Skin of body (tissue), 3 donors: ENCODE measurements at places on chromosomes 13 and 19.

DNA sequence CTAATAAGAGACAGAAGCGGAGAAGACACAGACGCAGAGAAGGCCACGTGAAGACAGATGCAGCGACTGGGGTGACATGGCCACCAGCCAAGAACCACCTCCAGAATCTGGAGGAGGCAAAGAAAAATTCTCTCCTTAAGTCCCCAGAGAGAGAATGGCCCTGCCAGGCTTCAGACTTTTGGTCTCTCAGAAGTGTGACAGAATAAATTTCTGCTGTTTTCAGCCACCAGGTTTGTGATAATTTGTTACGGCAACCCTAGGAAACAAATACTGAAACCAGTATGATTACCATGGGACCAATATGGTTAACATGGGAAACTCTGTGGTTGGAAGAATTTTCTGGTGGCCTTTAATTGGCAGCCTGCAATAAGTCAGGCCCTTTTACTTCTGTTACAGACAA is 63.9 kb upstream of the DOCK9 start:
- no peak for DNase-seq

- DNase-seq: no peak
These were observed 184.8 kb downstream of the SHISA2 start for GRCh38 chr13:25867038-25867437.

DNA sequence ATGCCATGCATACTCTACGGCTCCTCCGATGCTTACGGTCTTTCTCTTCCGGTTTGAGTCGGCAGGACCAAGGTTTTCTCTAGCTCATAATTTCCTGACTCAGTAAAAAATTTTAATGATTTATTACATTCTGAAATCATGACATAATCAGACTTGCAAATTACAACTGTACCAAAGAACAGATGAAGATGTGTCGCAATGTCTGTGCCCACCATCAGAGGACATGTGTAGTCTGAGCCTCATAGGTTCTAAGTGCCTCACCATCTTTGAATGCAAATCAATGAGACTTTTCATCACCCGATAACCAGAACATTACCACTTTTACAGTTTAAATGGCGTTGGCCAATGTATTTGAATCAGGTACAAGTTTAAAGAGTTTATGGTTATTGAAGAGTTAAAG is 213.1 kb downstream of the NHLRC3 start:
- DNase-seq: no peak

GRCh38 chr13:103523858-103524257 is 457.6 kb upstream of the SLC10A2 start:
- no peak for DNase-seq

DNA sequence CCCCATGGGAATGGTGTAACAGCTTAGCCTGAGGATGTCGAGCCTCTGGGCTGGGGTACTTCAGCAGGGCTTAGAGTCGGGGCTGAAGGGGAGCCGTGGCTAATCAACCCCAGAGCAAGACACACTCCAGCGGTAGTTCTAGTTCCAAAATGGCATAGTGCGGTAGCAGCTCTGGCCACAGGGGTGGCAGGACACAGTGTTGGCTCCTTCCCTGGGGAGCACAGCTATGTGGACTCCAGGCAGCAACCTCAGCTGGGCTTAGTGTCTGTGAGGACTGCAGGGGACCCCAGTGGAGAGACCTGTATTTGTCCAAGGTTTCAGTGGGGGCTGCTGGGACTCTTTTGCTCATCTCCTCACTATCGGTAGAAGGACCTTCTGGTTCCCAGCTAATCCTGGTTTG is 70.8 kb upstream of the PCDH20 start:
- DNase-seq: no peak

DNA sequence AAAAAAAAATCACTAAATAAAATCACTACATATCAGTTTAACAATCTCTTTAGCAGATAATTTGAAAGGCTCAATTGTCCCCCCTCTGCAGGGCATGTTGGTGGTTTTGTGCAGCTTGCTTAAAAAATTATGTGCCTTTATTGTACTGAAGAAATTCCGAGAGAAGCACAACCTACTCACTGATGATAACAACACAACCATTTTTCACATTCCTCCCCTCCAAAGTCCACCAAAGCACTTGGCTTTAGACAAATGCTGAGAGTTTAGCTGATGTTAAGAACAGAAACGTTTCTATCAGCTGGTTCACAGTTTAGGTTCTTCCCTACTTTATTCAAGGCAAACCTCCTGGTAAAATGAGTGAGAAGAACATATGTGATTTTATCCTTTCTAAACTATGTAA is 923 bp downstream of the DOCK9 start:
- no peak for DNase-seq

DNA sequence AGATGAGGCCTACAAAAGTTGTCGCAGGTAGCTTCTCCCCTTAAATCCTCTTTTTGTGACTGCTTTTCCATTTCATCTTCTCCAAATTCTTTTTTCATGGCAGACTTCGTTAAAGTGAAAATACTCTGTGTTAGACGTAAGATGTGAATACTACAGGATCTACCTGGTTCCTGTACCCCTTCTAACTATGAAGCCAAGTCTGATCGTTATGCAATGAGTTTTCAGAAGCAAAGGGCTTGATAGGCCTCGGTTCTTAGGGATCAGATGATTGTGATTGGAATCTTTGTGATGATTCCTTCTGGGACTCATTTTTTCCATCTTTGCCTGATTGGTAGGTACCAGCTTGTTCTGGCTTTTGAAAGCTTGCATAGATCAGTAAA is 86.9 kb downstream of the PCCA start:
- DNase-seq: no peak

DNA sequence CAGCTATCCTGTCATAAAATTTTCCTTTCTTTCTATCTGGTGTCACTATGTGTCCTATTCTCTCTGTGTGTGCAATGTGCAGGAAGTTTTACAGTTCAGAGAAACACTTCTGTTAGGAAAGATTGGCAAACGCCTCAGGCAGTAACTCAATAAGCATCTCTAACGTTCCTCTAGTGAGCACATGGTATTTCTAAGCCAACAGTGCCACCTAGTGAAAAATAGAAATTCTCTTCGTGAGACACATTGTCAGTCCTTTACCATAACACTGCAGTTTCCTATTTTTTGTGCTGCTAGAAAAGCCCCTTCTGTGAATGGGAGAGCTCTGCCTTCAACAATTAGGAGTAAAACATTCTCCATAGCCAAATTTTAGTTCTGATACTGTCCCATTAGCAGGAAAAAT is 50.7 kb downstream of the ZNF723 start:
- DNase-seq: peak; percentile 2

- DNase-seq: peak; percentile 36
These were observed 389.2 kb downstream of the DIAPH3 start for GRCh38 chr13:59774491-59774971.

DNA sequence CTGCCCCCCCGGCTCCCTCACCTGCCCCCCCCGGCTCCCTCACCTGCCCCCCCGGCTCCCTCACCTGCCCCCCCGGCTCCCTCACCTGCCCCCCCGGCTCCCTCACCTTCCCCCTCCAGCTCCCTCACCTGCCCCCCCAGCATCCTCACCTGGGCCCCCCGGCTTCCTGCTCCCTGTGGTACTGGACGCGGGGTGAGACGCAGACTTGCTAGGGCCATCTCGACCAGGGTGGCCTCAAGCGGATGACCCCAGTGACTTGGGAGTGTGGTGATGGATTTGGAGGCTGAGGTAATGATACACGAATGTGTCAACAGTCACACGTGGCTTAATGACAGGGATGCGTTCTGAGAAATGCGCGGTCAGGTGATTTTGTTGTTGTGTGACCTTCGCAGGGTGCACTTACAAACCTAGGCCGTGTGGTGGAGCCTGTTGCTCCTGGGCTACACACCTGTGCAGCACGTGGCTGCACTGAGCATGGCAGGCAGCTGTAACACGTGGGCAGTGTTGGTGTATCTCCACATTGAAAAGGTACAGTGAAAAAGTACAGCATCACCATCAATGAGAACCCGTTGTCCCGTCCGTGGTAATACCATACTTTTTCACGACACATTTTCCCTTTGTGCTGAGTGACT is 197.8 kb downstream of the TEX29 start:
- no peak for DNase-seq

- no peak for DNase-seq
These were observed 40.2 kb downstream of the SUGP2 start for GRCh38 chr19:18993115-18993514.

DNA sequence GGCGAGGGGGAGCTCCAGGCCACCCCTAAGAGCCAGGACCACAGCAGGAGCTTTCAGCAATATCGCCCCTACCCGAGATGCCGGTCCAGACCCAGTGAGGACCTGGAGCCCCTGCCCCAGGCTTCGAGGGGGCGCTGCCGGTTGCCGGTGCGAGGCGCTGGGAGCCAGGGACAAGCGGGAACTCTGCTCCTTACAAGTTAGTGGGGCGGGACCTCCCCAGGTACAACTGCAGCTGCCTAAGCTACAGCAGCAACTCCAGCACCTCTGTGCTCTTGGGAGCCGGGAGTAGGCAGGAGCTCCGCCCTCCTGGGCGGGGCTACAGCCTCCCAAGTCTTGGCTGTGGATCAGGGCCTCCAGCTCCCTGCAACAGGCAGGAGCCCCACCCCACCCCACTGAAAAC is 15.2 kb upstream of the TSC22D1 start:
- no peak for DNase-seq

- no peak for DNase-seq
These were observed 102.6 kb upstream of the MYCBP2 start for GRCh38 chr13:77429320-77430142.

- DNase-seq: no peak
These were observed 5.1 kb downstream of the HNRNPM start for GRCh38 chr19:8449830-8450229.

- DNase-seq: no peak
These were observed 21.2 kb upstream of the OBI1 start for GRCh38 chr13:78680115-78680561.

GRCh38 chr19:46979126-46980105 is 40.2 kb upstream of the NPAS1 start:
- DNase-seq: no peak

DNA sequence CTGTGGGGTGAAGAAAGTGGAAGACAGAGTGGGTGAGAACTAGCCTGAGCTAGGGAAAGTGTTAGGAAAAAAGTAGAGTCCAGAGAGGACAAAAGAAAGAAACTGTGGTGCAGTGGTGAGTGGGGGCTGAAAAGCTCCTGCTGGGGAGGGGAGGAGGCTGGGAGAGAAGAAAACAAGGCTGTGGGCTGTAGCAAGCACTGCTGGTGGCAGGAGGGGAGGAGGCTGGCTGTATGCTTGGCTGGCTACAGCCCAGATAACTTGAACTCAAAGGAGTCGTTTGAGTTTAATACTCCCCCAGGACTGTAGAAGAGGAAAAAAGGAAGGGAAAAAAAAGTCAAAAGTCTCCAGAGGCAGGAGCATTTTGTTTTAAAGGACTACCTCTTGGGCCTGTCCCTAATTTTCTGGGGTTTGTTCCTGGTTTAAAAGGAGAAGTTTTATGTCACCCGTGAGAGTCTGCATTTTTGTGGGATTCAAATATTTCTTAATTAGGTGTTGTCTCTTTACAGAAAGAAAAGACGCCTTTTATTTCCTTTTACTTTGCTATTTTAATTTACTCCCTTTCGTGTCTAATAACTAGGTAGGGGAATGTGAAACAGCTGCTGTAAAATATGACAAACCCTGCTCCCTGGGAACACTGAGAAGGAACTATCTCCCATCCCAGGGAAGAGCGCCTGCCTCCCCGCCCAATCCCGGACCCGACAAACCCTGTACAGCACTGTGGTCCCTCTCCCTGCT is 21.7 kb downstream of the ZIC5 start:
- DNase-seq: no peak

- DNase-seq: no peak
These were observed 3.9 kb downstream of the EPS8L1 start for GRCh38 chr19:55079400-55080038.

GRCh38 chr19:58585442-58586132 is 12.5 kb upstream of the MZF1 start:
- DNase-seq: no peak

DNA sequence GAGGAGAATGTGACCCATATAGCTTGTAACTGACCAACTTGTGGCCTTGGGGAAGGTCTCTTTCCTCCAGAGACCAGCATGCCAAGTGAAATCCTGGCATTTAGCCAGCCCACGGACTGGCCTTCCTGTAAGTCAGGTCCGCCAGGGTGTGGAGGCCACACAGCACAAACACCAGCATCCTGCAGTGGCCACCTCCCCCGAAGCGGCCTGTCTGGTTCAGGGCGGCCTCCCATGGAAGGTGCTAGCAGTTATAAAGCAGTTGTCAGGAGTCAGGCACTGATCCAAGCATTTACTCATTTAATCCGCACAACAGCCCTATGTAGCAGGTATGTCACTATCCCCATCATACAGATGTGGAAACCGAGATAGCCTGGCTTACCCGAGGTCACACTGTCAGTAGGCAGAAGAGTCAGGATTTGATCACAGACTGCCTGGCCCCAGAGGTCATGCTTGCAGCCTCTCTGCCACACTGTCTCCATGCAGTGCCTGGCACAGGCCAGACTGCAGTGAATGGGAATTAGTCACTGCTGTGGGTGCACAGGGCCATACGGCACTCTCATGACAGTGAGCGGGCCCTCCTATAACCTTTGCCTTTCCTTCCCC is 36.7 kb downstream of the CAPN12 start:
- no peak for DNase-seq

- DNase-seq: no peak
These were observed 1366.2 kb upstream of the PCDH20 start for GRCh38 chr13:62781866-62782265.
